ENCODE measurements at places on chromosomes 3 and 15.

DNA sequence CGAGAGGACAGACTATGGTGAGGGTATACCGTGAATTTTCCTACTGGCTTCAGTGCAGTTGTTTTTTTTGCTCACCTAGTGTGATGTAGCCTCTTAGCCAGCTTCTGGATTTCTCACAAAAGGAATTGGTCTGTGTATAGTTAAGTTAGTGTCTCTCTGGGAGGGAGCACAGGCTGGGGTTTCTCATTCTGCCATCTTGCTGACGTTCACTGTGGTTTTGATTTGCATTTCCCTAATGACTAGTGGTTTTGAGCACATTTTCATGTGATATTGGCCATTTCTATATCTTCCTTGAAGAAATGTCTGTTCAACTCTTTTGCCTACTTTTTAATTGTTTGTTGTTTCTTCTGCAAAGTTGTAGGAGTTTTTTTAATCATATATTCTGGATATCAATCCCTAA, 2.2 kb upstream of the CD86 start:
- DNase-seq: no peak

GRCh38 chr15:47705281-47705997, 11.9 kb upstream of the SEMA6D start:
- DNase-seq: no peak

GRCh38 chr15:81807186-81807585, 238.6 kb downstream of the MEX3B start:
- no peak for DNase-seq

DNA sequence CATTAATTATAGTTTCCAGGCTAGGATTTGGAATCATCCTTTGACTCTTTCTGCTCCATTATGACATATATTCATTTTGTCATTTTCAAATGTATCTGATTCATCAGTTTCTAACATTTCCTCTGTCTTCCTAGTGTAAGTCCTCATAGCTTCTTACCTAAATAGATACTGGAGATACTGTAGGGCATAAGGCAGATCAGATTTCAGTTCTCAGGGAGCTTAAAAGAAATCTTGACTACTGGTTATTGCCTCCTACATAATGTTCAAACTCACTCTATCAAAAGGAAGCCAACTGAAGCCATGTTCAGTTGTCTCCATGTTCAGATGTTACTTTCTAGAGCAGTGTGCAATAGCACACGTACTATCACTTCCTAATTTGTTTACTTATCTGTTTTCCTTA, 29.6 kb upstream of the CTDSPL2 start:
- no peak for DNase-seq

- DNase-seq: no peak
Observed at GRCh38 chr15:41792000-41792637, 17.8 kb downstream of the MAPKBP1 start.

Data from naive thymus-derived CD8-positive, alpha-beta T cell (primary cell).